Motor neuron (in vitro differentiated cells): ENCODE measurements at places on chromosomes 12 and 14.

GRCh38 chr12:94561943-94562411 is 88.4 kb downstream of the TMCC3 start:
- ATAC-seq, result no peak

- ATAC-seq, result peak; percentile 68
Measured at GRCh38 chr14:77212943-77213678, 31.5 kb downstream of the TMEM63C start.

DNA sequence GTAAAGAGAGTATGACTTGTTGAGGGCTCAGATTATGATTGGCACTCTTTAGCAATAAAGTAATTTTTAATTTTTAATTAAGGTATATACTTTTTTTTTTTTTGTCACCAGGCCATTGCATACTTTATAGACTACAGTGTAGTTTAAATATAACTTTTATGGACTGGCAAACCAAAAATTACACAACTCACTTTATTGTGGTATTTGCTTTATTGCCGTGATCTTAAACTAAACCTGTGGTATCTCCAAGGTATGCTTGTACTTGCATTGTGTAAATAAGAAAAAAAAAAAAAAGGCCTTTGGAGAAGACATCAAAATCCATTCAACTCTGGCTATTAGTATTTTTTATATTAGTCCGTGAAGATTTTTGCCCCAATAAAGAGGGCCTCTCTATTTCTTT is 646.7 kb upstream of the FOXG1 start:
- no peak for ATAC-seq

- ATAC-seq, result no peak
Measured at GRCh38 chr14:22546722-22547071, 42.3 kb downstream of the DAD1 start.

- no peak for ATAC-seq
Measured at GRCh38 chr14:99275222-99275584, 3.2 kb upstream of the BCL11B start.

GRCh38 chr14:105051182-105052109 is 13.8 kb downstream of the GPR132 start:
- ATAC-seq, result no peak

DNA sequence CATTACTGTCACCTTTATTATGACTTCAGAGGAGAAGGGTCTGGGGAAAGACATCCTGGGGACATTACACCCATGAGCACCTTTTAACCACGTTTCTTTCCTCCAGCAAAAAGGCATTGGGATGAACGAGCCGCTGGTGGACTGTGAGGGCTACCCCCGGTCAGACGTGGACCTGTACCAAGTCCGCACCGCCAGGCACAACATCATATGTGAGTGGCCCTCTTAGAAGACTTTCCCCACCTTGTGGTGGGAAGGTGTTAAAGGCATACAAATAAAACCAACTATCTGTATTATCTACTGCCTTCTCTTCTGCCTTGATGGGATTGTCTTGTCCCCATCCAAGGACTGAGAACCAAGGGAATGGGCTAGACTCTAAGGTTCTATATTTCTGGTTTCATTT is 6.0 kb downstream of the PSMD9 start:
- ATAC-seq, result peak; percentile 29

DNA sequence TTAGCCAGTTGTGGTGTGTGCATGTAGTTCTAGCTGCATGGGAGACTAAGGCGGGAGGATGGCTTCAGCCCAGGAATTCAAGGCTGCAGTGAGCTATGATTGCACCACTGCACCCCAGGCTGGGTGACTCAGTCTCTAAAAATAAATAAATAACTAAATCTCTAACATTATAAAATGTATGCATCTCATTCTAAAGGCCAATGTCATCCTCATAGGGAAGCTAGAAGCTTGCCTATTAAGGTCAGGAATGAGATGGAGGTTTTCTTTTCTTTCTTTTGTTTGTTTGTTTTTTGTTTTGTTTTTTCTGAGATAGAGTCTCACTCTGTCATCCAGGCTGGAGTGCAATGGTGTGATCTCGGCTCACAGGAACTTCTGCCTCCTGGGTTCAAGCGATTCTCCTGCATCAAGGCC is 48.8 kb upstream of the PAPLN start:
- ATAC-seq, result peak; percentile 27

DNA sequence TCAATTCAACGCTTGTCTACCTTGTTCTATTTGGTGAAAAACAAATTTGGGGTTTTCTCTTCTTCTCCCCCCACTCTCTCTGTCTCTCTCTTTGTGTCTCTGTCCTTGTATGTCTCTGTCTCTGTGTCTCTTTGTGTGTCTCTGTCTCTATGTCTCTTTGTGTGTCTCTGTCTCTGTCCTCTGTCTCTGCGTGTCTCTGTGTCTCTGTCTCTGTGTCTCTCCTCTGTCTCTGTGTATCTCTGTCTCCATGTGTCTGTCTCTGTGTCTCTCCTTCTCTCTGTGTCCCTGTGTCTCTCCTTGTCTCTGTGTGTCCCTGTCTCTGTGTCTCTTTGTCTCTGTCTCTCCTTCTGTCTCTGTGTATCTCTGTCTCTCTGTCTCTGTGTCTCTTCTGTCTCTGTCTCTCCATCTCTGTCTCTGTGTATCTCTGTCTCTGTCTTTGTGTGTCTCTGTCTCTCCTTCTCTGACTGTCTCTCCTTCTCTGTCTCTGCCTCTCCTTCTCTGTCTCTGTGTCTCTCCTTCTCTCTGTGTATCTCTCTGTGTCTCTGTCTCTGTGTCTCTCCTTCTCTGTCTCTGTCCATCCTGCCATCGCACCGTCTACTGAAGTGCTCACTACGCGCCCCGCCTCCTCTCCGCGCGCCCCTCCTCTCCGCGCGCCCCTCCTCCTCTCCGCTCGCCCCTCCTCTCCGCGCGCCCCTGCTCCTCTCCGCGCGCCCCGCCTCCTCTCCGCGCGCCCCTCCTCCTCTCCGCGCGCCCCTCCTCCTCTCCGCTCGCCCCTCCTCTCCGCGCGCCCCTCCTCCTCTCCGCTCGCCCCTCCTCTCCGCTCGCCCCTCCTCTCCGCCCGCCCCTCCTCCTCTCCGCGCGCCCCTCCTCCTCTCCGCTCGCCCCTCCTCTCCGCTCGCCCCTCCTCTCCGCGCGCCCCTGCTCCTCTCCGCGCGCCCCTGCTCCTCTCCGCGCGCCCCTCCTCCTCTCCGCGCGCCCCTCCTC is 12.8 kb downstream of the LRCOL1 start:
- no peak for ATAC-seq

DNA sequence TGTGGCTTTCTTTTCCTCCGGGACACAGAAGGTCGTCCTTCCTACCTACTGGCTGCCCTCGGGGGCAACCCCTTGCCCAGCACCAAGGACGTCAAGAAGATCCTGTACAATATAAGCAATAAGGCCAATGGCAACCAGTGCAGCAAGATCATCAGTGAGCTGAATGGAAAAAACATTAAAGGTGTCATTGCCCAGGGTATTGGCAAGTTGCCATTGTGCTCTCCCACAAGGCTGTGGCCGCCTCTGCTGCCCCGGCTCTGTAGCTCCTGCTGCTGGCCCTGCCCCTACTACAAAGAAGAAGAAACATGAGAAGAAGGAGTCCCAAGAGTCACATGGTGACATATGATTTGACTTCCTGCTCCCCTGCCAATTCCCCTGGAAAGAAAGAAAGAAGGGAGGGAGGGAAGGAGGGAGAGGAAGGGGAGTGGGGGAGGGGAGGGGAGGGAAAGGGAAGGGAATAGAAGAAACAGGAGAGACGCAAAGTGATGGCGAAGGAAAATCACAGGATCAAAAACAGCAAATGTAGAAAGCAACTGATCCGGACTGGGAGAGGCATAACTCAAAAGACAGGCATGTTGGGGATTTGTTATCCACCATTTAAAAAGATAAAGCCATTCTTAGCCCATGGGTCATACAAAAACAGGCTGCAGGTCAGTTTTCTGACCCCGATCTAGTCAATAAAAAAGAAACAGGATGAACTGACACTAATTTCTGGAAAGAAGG is 61.3 kb upstream of the RESF1 start:
- peak; percentile 18 for ATAC-seq

DNA sequence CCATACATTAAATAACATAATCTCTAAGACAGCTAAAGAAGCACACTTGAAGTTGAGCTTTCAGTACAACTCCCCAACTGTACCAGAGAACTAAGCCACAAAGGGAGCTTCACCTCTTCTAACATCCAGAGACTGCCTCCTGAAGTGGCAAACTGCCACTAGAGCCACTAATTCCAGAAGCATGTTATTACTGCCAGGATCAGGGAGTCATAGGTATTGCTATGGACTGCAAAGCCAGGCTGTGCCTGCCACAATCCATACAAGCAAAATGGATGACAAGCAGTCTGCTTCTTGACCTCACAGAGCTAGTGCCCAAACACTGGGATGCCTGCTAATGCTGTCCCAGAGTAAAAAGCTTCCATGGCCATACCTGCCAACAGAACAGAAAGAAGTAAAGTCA is 160.1 kb downstream of the STXBP6 start:
- no peak for ATAC-seq
